Mesothelial cell of epicardium (in vitro differentiated cells): ENCODE measurements at places on chromosomes 4 and X.

DNA sequence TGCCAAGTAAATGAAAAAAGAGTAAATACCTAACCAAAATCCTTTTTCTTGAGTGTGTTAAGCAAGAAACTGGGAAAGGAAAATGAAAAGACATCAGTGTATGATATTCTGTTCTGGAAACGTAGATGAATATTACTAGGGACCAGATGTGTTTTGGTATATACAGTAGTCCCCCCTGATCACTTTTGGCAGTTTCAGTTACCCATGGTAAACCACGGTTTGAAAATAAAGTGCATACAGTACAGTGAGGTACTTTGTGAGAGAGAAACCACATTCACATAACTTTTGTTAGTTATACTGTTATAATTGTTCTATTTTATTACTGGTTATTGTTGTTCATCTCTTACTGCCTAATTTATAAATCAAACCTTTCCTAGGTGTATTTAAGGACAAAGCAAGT is 250.9 kb downstream of the TENM3 start:
- DNase-seq: no peak

DNA sequence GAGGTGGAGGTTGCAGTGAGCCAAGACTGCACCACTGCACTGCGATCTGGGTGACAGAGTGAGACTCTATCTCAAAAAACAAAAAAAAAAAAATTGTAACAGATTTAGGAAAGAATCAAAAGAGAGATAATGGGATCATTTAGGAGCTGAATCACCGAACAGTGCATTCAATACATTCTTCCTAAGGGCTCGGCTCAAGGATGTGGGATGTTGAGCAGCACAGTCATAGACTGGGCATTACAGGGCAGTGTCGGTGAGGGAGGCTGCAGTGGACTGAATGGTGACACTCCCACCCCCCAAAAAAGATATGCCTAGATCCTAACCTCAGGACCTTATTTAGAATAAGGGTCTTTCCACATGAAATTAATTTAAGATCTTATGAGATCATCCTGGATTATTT is 70.0 kb downstream of the EVC2 start:
- DNase-seq: no peak

- no peak for DNase-seq
These were observed 1.3 kb upstream of the MRFAP1L1 start for GRCh38 chr4:6710996-6711395.

- DNase-seq: no peak
These were observed 19.4 kb upstream of the AFAP1 start for GRCh38 chr4:7959078-7959477.

DNA sequence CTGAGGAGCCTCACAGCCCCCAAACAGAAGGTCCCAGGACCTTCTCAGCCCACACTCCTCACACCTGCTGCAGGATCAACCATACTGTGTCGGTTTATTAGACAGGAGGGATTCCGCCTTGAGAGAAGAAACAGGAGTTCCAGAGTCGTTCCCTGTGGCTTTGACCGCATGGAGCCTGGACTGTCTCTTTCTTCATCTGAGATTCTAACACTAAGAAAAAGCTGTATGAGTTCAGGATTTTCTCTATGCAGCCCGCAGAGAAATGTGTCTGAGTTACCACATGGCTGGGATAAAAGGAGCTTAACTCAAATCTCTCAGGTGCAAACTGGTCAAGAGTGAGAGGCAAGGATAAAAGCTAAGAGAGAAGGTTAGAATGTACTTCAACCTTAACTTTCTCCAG is 126.7 kb downstream of the AFAP1 start:
- DNase-seq: no peak

- no peak for DNase-seq
These were observed 56.9 kb upstream of the TADA2B start for GRCh38 chr4:6986072-6986780.

DNA sequence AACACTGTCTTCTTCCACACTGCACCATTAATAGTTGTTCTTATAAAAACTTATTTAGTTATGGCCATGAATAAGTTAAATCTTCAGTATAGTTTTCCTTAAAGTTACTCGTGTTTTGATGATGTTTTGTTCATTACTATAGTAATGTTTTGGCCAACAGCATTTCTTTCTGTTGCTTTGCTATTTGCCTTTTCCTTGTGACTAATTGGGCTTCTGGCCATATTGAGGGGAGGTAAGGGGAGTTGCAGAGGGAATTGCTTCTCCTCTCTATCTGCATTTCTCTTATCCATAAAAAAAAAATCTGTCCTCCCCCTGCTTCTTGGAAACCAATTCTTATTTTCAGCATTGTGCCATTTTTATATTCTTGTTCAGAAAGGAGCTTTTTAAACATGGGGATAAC is 42.7 kb upstream of the ZCCHC12 start:
- DNase-seq: no peak

DNA sequence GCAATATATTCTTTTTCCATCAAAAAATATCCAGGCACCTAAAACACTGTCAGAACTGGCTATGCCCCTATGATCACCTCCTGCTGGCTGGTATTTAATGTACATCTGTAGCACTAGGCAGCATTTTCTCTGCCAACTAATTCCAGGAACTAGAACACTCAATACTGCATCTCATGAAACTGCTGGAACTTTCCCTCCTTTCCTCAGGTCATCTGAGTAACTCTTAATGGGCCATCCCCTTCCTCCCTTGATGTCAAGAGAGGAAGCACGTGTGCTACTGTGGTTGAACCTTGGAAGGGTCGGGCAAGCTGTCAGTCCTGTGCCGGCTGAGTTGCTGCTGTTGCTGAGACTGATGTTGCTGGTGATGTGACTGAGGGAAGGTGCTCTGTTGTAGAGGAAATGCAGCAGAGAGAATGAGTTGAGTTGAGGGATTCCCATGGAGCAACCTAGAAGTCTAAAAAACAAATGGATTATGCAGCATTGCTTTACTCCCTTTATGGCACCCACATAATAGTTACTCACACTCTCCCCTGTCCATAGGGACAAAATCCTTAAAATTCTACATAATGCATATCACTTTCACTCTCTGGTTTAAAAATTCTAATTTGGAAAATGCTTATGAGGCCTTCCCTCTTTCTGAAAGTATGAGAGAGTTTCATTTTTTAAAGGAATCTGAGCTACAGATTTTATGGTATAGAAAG is 39.5 kb downstream of the TMEM165 start:
- no peak for DNase-seq

GRCh38 chrX:78124307-78124706 is 15.1 kb downstream of the TAF9B start:
- DNase-seq: no peak

GRCh38 chrX:48957477-48957826 is at the start of gene OTUD5:
Gene OTUD5, minus strand, starts transcription at chrX:48957607. Its CDS starts 37 bp downstream, at chrX:48957570.
- DNase-seq: no peak

DNA sequence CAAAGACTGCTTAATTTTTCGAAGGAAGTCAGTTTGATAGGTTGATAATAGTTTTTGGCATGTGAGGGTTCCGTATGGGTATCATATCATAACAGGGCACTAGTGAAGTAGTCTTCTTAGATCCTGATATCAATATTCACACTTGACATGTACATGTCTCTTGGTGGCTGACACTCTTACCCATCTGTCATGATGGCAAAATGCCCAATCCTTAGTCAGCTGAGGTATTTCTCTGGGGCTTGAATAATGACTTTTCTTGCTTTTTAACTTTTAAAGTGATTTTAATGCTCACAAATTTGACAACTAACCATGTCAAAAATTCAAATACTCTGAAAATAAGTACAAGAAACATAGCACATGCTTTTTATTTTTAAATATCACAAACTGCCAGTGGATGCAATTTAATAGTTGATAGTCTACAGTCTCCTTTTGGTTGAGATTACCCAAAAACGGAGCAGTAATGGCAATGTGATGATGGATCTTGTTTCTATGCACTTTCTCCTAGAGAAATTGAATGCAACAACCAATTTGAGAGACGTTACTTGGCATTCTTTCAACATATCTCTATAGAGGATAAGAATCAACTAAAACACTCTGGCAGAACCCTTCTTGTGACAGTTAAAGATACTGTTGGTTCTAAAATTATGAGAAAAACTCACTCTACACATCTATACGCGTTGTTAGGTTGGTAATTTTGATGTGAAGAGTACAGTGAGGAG is 552.9 kb upstream of the PABPC4L start:
- no peak for DNase-seq

DNA sequence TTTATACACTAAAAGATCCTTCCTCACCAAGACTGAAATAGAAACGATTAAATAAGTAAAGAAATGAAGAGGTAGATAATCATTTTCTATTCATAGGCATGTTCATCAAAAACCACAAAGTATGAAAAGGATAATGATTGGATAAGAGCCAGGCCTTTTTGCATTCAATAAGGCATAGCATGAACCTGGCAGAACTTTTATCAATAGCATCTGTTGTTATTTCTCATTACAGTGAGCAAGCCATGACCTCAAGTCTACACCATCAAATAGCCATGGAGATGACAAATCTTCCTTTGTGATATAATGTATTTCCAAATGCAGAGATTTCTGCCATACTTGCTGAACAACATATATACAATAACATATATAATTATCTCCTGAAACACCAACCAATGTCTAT is 206.0 kb upstream of the SLC7A11 start:
- no peak for DNase-seq

GRCh38 chrX:44914532-44915198 is 41.7 kb downstream of the KDM6A start:
- DNase-seq: no peak

GRCh38 chr4:113114884-113115283 is 65.4 kb downstream of the ANK2 start:
- no peak for DNase-seq

- DNase-seq: no peak
These were observed 24.2 kb upstream of the SLC2A9 start for GRCh38 chr4:10045481-10045880.

- DNase-seq: no peak
These were observed 134.2 kb downstream of the GALNTL6 start for GRCh38 chr4:171947400-171947799.

GRCh38 chr4:147578051-147578476 is 39.1 kb upstream of the TMEM184C start:
- no peak for DNase-seq

GRCh38 chr4:12439633-12440305 is 1011.1 kb upstream of the HS3ST1 start:
- no peak for DNase-seq

DNA sequence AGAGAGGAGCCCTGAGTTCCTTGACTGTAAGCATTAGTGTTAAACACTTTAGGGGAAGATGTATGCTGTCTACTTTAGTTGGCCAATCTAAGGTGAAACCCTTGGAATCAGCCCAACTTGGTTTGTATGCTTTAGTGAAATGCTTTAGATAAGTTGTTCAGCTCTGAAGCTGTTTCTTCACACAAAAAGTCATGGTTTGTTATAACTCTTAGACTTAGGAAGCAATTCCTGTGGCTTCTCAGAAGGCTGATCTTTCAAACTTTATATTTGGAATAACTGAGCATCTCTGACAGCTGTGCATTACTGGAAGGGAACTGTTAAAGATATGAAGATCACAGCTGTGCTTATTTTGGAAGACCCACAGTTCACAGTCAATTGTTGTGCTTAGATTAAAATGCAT is 714.1 kb downstream of the FAT4 start:
- DNase-seq: no peak

DNA sequence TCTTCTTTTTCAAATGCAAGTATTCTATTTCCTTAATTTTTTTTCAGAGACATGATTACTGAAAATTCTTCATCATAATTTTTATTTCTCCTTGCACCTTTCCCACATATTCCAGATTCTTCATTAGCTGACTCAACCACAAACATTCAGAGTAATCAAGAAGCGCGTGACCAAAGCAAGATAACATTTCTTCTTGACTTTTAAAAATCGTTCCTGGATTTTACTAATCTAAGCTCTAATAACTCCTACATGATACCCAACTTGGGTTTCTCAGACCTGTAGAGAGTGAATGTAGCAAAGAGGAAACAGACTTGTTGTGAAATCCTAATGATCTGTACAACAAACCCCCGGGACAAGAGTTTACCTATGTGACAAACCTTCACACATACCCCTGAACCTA is 615.0 kb downstream of the TMA16 start:
- no peak for DNase-seq

DNA sequence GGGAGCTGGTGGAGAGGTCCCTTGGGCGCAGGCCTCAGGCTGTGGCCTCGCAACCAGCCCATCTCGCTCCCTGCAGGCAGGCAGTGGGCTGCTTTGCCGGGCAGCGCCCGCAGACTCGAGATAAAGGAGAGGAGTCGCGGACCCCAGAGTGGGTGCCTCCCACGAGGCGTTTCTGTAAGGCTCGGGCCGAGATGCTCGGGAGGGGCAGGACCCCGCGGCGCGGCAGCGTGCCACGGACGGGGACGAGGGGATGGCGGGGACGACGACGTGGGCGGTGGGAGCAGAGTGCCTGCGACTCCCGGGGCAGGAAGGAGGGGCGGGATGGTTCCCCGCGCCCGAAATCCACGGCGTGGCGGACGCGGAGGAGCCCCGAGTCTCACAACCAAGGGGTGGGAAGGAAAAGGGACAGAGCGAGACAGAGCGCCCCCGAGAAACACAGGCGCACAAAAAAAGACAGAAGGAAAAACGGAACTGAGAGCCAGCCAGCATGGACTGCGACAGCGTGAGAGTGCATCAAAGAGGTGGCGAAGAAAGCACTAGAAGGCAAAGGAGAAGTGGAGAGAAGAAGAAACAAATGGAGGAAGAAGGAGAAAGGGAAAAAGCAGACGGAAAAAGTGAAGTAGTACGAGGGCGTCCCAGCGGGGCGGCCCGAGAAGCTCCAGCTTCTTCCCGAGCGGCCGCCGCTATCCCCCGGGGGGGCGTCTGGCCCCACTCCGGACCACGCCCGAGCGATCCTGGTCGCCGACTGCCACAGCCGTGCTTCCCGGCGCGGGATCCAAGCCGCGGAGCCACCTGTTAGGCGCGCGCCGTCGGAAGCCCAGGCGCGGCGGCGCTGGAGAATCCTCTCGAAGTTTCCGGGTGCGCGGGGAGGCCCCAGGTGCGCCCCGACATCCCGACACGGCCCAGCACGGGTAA is 1.5 kb downstream of the BEND4 start:
- no peak for DNase-seq

DNA sequence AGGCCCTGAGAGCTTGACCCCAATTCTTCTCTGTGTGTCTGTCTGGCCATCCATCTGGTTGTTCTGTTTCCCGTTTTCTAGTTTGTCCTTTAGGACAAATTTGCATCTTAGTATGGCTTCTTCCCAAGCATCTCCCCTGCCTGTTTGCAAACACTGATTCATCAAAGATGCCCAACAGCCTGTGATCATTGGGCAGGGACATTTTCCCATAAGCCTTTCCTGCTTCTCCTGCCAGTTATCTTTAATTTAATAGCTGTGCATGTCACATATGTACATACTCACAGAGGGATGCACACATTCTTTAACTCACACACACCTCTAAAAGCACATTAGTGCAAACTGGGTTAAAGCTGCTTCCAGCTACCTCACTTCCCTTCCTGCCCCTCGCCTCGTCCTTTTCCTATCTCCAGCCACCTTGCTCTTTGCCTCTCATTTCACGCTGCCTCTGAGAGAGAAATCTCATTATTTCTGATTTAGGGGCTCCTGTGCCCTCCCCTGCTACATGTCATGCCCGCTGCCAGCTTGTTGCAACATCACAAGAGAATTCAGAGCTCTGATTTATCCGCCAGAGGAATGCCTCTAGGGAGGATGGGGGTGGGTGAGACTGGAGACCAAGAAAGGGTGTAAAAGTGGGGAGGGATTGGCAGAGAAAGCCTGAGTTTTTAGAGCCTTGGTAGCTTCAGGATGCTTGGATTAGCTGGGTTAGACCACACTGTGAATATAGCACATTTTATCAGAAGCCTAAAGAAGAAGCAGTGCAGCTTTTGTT is 100.6 kb downstream of the NHS start:
- no peak for DNase-seq

- no peak for DNase-seq
These were observed 275.9 kb downstream of the ARHGAP10 start for GRCh38 chr4:148007792-148008191.
